ENCODE measurements at places on chromosomes 4 and X. TPM values are rescaled to one million over a fixed set of nuclear protein-coding genes. Genes with fewer than 3 reads are reported as not detected.

SAGE1 gene
- not detected for total RNA-seq

TEC gene
- 1.1 TPM for total RNA-seq

SERTM2 gene
- not detected for total RNA-seq

ZMAT1 gene
- total RNA-seq, result not detected

FGF16 gene
- not detected for total RNA-seq

ANOS1 gene
- 0.05 TPM for total RNA-seq

KIT gene
- not detected for total RNA-seq

PWWP3B gene
- total RNA-seq, result 0.26 TPM

USP17L12 gene
- not detected for total RNA-seq

GPR82 gene
- total RNA-seq, result not detected

KLHL4 gene
- 9.8 TPM for total RNA-seq

POU3F4 gene
- not detected for total RNA-seq

TGIF2LX gene
- total RNA-seq, result not detected

ZNF718 gene
- total RNA-seq, result 10.8 TPM

PHF8 gene
- 22.5 TPM for total RNA-seq

MEPE gene
- total RNA-seq, result not detected

NSUN7 gene
- total RNA-seq, result not detected

VSIG4 gene
- not detected for total RNA-seq

MAGEA1 gene
- total RNA-seq, result not detected

UGT2A1 gene
- not detected for total RNA-seq

SMIM10 gene
- total RNA-seq, result not detected
